ENCODE measurements at places on chromosomes 11 and 22.

GRCh38 chr11:121347813-121348212 lies 55.2 kb downstream of the SC5D start:
- no peak for DNase-seq

- no peak for DNase-seq
These were observed 60.4 kb upstream of the PARVG start for GRCh38 chr22:44120314-44120704.

DNA sequence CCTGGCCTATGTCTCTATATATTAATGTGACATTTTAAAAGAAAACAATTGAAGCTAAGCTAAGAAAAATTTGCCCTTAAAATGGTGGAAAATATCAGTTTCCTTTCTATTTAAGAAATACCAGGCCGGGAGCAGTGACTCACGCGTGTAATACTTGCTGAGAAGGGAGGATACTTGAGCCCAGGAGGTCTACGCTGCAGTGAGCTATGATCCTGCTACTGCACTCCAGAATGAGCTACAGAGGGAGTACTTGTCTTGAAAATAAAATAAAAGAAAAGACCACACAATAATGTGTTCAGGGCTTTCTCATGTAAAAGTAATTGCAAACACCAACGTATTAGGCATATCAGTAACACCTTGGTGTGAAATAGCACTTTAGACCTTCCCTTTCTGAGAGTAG lies 1.4 kb upstream of the PRSS23 start:
- no peak for DNase-seq

DNA sequence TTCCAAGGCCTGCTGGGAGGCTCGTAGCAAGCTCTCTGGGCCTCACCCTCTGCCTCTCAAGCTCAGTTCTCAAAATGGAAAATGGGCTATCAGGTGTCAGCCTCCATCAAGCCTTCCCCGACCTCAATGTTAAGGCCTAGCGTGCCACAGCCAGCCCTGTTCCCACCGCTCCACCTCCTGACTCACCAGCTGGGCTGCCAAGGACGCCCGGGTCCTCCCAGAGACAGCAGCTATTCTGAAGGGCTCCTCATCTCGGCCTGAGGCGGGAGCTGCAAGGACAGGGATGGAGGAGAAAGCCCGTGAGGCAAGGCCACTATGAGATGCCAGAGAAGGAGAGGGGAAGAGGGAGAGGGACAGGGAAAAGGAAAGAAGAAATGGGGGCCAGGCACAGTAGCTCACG lies 19.9 kb downstream of the ARAP1 start:
- DNase-seq = no peak

All from GM12892 (cell line).